ENCODE measurements at places on chromosomes 4 and X. TPM values are rescaled to one million over a fixed set of nuclear protein-coding genes. Genes with fewer than 3 reads are reported as not detected.

DNA sequence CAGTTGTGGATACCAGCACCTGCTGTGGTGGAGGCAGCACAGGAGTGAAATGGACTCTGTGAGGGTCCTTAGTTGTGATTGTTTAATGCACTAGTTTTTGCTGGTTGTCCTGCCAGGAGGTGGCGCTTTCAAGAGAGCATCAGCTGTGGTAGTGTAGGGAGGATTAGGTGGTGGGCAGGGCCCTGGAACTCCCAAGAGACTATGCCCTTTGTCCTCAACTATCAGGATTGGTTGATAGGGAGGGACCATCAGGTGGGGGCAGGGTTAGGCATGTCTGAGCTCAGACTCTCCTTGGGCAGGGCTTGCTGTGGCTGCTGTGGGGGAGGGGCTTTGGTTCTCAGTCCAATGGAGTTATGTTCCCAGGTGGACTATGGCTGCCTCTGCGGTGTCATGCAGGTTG lies 121.9 kb downstream of the RRAGB start:
- DNase-seq: no peak

DNA sequence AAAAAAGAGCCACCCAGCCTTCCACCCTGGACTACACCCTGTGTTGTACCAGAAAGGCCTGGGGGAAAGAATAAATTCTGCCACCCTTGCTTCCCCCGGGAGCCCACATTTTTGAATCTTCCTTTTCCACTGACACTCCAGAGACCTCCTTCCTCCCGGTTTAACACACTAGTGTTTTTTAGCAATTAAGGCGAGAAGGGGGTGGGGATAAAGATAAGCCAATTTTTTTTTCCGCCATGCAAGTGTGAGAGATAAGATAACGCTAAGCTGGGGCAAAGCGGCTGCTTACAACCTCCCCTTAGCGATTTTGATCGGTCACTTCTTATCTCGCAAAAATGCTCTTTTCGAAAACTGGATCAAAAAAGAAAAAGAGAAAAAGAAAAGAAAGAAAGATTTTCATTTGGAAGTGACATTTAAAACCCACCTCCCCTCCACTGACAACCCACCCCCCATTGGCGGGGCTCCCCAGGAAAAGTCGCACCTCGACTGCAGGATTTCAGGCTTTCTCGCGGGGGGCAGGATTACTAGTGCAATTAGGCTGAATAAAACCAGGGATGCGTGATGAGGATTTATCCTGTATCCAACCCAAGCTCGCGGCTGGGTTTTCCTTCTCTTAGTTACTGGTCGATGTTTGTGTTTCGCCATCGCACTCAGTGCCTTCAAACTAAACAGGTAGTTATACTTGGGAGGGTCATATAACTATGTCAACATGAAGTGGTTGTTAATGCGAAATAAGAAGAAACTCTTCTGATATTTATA lies 6.0 kb upstream of the BCOR start:
- DNase-seq: peak; percentile 13

The AR gene
- total RNA-seq: 5.1 TPM

The NCAPG gene
- total RNA-seq: 0.77 TPM

Measured in lung (tissue), 17 donors.